Activated CD8-positive, alpha-beta memory T cell treated with anti-CD3 and anti-CD28 coated beads, Interleukin-2, amount 50 U/mL, for 4 hours (primary cell): ENCODE measurements at places on chromosomes 11 and 22.

- DNase-seq: no peak
Measured at GRCh38 chr11:109480251-109480650, 58.3 kb downstream of the C11orf87 start.

DNA sequence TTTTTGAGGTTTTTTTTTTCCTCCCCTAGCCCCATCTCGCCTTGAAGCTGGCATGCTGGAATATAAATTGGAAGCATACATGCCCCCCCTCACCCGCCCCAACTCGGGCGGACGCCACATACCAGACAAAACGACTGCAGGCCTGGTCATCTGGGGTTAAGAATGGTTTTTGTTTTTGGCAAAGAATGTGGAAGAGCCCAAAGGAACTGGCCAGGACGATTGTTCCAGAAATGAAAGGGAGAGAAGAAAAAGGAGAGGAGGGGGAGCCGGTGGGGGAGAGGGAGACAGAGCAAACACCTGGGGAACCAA, 25.0 kb downstream of the MN1 start:
- no peak for DNase-seq

- no peak for DNase-seq
Measured at GRCh38 chr11:128343870-128344269, 243.5 kb downstream of the ETS1 start.

DNA sequence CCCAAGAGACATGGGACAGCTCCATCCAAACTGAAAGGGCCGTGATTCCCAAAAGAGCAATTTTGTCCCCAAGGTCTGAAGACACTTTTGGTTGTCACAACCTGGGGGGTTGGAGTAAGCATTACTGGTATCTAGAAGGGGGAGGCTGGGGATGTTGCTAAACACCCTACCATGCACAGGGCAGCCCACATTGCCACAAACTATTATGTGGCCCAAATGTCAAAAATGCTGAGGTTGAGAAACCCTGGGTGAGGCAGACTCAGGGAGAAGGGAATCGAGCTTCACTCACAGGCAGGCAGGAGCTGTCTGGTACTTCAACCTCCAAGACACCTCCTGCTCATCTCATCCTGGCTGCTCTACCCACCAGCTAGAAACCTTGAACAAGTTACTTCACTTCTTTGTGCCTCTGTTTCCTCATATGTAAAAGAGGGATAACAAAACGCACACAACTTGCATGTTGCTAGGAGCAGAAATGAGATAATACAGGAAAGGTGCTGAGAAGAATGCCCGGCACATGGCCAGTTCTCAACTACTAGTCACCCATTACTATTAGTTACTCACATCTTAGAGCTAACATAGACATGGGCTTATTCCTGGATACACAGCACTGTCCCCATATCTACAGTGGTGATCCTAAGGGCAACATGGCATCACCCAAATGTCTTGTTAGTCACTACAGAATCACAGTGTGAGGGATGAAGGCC, 8.8 kb downstream of the SERPIND1 start:
- DNase-seq: no peak

DNA sequence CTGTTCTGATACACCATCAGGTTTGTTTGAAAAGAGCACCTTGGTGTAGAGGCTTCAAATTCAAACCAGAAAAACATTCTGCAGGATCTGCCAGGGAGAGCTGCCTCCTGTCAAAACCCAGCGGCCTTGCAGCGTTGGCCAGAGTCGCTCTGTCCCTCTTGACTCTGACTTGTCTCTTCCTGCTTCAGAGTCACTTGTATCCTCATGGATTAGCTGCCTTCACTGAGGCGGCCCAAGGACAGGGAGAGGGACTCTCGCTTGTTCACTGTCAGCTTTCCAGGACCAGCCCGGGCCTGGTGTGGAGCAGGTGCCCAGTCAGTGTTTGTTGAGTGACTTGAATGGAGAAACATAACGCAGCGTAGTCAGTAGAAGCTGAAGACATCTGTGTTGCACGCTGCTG, 18.0 kb downstream of the TBC1D22A start:
- no peak for DNase-seq

DNA sequence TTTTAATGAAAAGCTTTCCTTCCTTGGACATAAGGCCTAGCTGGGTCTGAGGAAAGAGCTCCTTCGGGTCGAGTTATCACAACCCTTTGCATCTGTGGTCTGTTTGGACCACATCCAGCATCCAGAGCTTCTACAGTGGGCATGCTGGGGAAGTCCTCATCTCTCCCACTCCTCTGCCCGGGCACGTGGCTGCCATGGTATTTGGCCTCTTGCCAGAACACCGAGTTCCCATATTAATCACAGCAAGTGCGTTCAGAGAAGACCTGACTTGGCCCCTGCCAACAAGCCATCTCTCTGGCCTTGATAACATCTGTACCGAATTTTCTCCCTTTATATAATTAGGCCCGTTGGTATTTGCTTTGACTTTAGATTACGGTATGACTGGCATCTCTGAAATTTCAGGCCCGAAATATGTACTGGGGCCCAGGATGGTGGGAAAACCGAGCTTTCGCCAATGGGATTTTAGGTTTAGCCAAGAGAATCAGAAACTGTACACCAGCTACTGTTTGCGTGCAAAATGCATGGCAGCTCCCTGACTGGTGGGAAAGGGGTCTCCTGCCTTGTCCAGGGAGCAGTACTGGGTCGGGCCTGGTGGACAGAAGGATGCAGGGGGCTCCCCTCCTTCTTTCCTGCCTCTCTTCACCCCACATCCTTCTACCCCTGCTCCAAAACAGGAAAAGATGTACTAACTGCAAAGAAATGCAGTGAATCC, 90.0 kb downstream of the MICAL2 start:
- no peak for DNase-seq
